ENCODE measurements at places on chromosomes 11 and 22. TPM values are rescaled to one million over a fixed set of nuclear protein-coding genes. Genes with fewer than 3 reads are reported as not detected.

- H3K27ac ChIP-seq: no peak overlapping the region
- H3K4me3 ChIP-seq: no peak overlapping the region
- H3K4me1 ChIP-seq: no peaks in the 10 kb centered on the region
- DNase-seq: no peak
- H3K27me3 ChIP-seq: no peaks in the 10 kb centered on the region
Observed at GRCh38 chr11:29984544-29984943, 32.3 kb downstream of the KCNA4 start.

- no peaks in the 10 kb centered on the region for H3K36me3 ChIP-seq
- H3K27me3 ChIP-seq: no peaks in the 10 kb centered on the region
- H3K27ac ChIP-seq: no peak overlapping the region
- DNase-seq: no peak
Observed at GRCh38 chr22:32249231-32249630, 5.9 kb downstream of the SLC5A4 start.

- H3K27ac ChIP-seq: peak overlapping the region; percentile 49
- H3K36me3 ChIP-seq: no peaks in the 10 kb centered on the region
- DNase-seq: peak; percentile 96
- H3K4me1 ChIP-seq: no peaks in the 10 kb centered on the region
- no peak overlapping the region for H3K4me3 ChIP-seq
- H3K27me3 ChIP-seq: no peaks in the 10 kb centered on the region
Observed at GRCh38 chr22:31075961-31076360, 5.2 kb upstream of the SMTN start.

DNA sequence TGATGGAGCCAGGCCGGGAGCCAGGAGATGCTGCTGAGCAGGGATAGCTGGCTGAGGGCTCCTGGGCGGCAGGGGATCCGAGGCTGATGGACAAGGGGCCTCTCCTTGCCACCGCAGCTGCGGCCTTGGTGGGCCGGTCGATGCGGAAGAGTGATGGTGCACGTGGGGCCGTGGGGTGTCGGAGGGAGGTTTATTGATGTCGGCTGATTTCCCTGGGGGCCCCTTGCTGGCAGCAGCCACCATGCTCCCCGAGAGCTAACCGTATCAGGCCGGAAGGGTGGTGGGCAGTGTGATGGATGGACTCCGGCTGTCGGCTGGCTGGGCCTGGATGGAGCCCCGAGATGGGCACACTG is 31.0 kb upstream of the CCDC188 start:
- no peak overlapping the region for H3K4me3 ChIP-seq
- H3K27me3 ChIP-seq: no peaks in the 10 kb centered on the region

DNA sequence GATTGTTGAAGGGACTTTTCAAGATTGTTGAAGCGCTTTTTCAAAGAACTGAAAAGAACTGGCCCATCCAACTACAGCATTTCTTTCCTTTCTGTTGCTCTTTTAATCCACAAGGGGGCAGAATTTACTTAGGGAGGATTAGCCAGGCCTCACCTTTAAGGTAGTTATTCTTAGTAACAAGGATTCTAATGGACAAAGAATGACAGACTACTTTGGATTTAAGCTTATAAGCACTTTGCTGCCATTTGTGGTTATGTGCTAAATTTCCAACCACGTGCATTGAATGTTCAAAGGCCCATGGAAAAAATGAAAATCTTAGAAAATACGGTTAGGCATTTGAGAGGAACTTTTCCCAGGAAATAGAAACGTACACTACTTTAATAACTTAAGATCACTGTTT is 49.5 kb upstream of the HSPA8 start:
- no peak overlapping the region for H3K4me3 ChIP-seq
- H3K36me3 ChIP-seq: no peaks in the 10 kb centered on the region
- no peak overlapping the region for H3K27ac ChIP-seq
- H3K27me3 ChIP-seq: no peaks in the 10 kb centered on the region
- no peaks in the 10 kb centered on the region for H3K4me1 ChIP-seq

DNA sequence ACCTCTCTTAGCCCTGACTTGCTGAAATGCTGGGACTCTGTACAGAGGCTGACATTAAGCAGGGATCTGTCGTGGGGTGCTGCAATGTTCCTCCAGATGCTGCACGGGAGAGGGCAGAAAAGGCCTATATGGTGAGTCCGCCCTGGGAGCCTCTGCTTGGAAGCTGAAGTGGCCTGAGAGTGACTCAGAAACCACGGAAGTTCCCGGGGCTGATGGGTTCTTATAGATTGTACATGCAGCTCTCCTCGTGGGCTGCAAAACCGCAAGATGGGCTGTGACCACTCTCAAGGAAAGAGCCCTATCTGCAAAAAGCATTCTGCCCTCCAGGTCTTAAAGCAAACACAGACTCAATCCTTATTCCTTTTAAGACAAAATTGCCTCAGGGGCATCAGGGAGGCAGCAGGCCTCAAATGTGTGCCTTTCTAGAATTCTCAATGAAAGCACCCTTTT is 5.8 kb upstream of the SLC43A3 start:
- H3K27me3 ChIP-seq: no peaks in the 10 kb centered on the region
- H3K27ac ChIP-seq: no peak overlapping the region
- H3K4me3 ChIP-seq: no peak overlapping the region
- DNase-seq: no peak
- no peaks in the 10 kb centered on the region for H3K4me1 ChIP-seq

- no peak overlapping the region for H3K4me3 ChIP-seq
- DNase-seq: no peak
- H3K27ac ChIP-seq: no peak overlapping the region
- no peaks in the 10 kb centered on the region for H3K4me1 ChIP-seq
- H3K36me3 ChIP-seq: no peaks in the 10 kb centered on the region
Observed at GRCh38 chr11:75734491-75735180, 17.0 kb downstream of the MOGAT2 start.

DNA sequence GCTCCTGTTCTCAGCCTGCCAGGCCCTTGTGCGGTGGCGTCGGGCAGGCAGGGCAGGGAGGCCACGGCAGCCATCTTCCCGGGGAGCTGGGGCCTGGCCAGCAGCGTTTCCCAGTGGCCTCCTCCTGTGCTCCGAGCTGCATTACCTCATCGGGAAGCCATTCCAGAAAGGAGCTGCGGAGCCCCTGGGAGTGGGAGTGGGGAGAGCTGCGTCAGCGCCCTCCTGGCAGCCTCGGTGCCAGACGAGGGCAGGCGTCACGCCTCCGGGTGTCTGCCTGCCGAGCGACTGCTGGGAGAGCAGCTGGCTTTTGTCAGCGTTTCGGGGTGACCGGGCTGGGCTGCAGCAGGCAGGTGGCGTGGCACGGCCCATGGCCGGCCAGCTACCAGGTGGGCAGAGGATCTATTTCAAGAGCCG is 30.9 kb upstream of the WNT7B start:
- no peaks in the 10 kb centered on the region for H3K27me3 ChIP-seq
- peak; percentile 91 for DNase-seq
- H3K4me1 ChIP-seq: no peaks in the 10 kb centered on the region

GRCh38 chr11:11756718-11757117 is 85.1 kb upstream of the USP47 start:
- H3K36me3 ChIP-seq: no peaks in the 10 kb centered on the region
- no peak overlapping the region for H3K27ac ChIP-seq
- DNase-seq: no peak
- H3K4me1 ChIP-seq: no peaks in the 10 kb centered on the region
- no peak overlapping the region for H3K4me3 ChIP-seq

GRCh38 chr11:76972051-76972450 is 62.1 kb upstream of the B3GNT6 start:
- no peak overlapping the region for H3K4me3 ChIP-seq
- no peak for DNase-seq
- no peak overlapping the region for H3K27ac ChIP-seq
- no peaks in the 10 kb centered on the region for H3K27me3 ChIP-seq
- no peaks in the 10 kb centered on the region for H3K4me1 ChIP-seq

GRCh38 chr11:131824771-131825170 is 454.4 kb downstream of the NTM start:
- no peak overlapping the region for H3K27ac ChIP-seq
- H3K4me3 ChIP-seq: no peak overlapping the region
- H3K27me3 ChIP-seq: no peaks in the 10 kb centered on the region
- DNase-seq: no peak

- no peak within 1 kb of the TSS for H3K4me3 ChIP-seq
- H3K4me1 ChIP-seq: no peaks in the 10 kb centered on the region
- DNase-seq: no peak
Observed at GRCh38 chr11:124865181-124865901, at the start of gene ROBO3. ROBO3 (plus strand) TSS chr11:124865432; CDS start chr11:124865578, 146 bp downstream.

DNA sequence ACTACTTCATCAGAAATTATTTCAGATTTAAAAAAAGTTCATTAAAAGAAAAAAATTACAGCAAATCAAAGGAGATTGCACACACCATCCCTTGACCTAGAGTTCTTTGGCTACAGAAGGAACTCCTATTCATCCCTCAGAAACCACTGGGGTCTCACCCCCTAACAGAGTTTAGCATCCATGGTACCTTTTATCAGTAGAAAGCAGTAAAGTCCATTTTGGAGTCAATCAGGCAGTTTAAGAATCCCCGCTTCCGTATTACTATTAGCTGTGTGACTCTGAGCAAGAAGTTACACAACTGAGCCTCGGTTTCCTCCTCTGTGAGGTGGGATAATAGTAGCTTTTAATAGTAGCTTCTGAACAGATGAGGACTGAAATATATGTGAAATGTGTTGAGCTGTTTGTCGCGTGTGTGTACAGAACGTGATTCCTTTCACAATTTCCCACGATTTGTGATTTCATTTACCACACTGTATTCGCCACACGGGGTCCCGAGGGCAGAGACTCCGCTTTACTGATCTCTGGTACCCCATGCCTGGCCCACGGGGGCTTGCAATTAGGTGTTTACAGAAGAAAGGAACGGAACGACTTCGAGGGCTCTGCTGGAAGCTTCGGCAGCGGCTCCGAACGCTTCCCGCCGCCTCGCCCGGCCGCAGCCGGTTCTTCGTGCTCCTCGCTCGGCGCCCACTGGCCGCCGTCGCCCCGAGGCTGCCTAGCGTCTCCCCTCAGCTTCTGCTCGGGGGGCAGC is 72.5 kb upstream of the ZBED5 start:
- H3K4me1 ChIP-seq: peaks cover 3% of the 10 kb centered on the region
- peak overlapping the region; percentile 65 for H3K4me3 ChIP-seq
- H3K36me3 ChIP-seq: no peaks in the 10 kb centered on the region
- peak overlapping the region; percentile 91 for H3K27ac ChIP-seq

DNA sequence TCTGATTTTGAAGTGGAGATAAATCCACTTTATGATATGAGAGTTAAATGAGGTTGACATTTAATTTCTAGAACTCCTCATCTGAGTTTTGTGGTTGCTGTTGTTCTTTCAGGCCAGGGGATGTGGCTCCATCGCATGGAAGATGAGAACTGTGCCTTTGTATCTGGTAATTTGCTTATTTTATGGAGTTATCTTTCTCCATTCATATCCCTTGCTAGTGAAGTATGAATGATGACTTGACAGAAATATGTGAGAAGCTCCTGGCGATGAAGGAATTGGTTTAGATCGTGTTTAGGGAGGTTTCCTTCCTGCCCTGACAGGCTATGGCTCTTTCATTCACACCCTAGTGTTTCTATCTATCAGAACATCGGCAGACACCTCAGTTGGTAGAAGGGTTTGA is 393.7 kb downstream of the ETS1 start:
- no peak overlapping the region for H3K4me3 ChIP-seq
- H3K27me3 ChIP-seq: no peaks in the 10 kb centered on the region
- no peaks in the 10 kb centered on the region for H3K36me3 ChIP-seq

DNA sequence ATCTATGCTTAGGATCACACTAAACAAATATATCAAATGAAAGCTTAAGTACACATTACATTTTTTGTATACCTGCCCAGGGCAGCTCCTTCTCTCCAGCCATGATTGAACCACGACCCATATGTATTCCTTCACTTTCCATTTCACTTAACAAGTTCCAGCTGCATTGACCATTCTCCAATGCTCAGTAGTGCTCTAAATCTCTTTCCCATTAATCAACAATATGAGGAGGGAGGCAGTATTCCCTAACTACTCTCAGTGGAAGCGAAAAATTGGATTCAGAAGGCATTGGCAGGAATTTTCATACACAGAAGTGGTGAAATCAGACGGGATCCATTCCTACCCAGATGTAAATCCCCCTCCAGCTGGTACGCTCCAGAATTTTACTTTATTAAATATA is 372.0 kb upstream of the LUZP2 start:
- no peak overlapping the region for H3K27ac ChIP-seq
- no peak for DNase-seq
- H3K4me1 ChIP-seq: no peaks in the 10 kb centered on the region
- no peaks in the 10 kb centered on the region for H3K36me3 ChIP-seq
- no peak overlapping the region for H3K4me3 ChIP-seq
- H3K27me3 ChIP-seq: no peaks in the 10 kb centered on the region

GRCh38 chr22:45149671-45150070 is 14.1 kb upstream of the NUP50 start:
- H3K4me3 ChIP-seq: no peak overlapping the region
- no peak for DNase-seq
- no peaks in the 10 kb centered on the region for H3K4me1 ChIP-seq
- H3K27me3 ChIP-seq: no peaks in the 10 kb centered on the region
- no peaks in the 10 kb centered on the region for H3K36me3 ChIP-seq

HEPN1 gene
- polyA plus RNA-seq: not detected

SLC17A6 gene
- not detected for polyA plus RNA-seq

CARS1 gene
- polyA plus RNA-seq: 18.8 TPM

USP47 gene
- polyA plus RNA-seq: 23.2 TPM

MIAT gene
- 0.28 TPM for polyA plus RNA-seq

XKR3 gene
- polyA plus RNA-seq: not detected

OR51B2 gene
- polyA plus RNA-seq: not detected

MPEG1 gene
- polyA plus RNA-seq: 4.3 TPM
